ENCODE measurements at places on chromosomes 6 and 20. TPM values are rescaled to one million over a fixed set of nuclear protein-coding genes. Genes with fewer than 3 reads are reported as not detected.

KIAA1755 gene
- 1.9 TPM for total RNA-seq

ZC2HC1B gene
- total RNA-seq: not detected

CPXM1 gene
- total RNA-seq: 0.71 TPM

NHLRC1 gene
- total RNA-seq: 1.8 TPM

BTN1A1 gene
- not detected for total RNA-seq

CCN6 gene
- total RNA-seq: not detected

BPIFB1 gene
- total RNA-seq: not detected

SLC22A2 gene
- not detected for total RNA-seq

HMGA1 gene
- total RNA-seq: 64.8 TPM

KIF25 gene
- not detected for total RNA-seq

BPIFA2 gene
- not detected for total RNA-seq

C20orf96 gene
- 2.4 TPM for total RNA-seq

PNLDC1 gene
- total RNA-seq: not detected

MYO6 gene
- total RNA-seq: 12.5 TPM

NRSN1 gene
- not detected for total RNA-seq
